ENCODE measurements at places on chromosomes 5 and 9.

GRCh38 chr9:115553060-115553773, 435.3 kb upstream of the TNC start:
- DNase-seq, result no peak

DNA sequence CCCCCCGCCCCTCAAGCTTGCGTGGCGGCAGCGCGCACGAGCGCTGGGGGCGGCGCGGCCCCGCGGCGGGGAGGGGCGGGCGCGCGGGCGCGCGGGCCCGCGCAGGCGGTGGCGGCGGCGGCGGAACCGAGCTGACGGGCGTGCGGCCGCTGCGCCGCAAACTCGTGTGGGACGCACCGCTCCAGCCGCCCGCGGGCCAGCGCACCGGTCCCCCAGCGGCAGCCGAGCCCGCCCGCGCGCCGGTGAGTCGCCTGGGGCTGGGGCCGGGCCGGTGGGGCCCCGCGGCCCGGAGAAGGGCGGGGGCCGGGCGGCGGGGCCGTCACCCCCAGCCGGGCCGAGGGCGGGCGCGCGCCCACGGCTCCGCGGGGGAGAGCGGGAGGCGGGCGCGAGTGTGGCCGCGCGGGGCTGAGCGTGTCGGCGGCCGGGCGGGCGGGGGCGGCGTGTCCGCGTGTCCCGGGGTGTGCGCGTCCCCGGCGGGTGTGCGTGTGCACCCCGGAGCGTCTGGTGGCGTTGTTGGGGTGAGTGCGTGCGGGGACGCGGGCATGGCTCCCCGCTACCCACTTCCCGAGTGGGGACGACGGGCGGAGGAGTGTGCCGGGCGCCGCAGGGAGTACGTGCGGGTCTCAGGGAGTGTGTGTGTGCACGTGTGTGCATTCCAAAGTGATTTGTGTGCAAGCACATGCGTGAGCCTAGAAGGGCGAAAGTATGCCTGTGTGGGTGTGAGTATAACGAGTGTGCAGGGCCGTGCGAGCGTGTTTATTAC, at the start of gene NEK6:
NEK6 (plus strand) TSS at position 106 of the 763 bp plus-strand sequence. CDS start 44,016 bp downstream, outside the sequence.
- peak; percentile 59 for DNase-seq

GRCh38 chr5:159120446-159120845, 20.7 kb upstream of the EBF1 start:
- peak; percentile 64 for DNase-seq

- DNase-seq, result no peak
Measured at GRCh38 chr9:14314424-14314928, 535 bp upstream of the NFIB start.

- no peak for DNase-seq
Measured at GRCh38 chr5:59416451-59416850, 477.1 kb downstream of the PDE4D start.

DNA sequence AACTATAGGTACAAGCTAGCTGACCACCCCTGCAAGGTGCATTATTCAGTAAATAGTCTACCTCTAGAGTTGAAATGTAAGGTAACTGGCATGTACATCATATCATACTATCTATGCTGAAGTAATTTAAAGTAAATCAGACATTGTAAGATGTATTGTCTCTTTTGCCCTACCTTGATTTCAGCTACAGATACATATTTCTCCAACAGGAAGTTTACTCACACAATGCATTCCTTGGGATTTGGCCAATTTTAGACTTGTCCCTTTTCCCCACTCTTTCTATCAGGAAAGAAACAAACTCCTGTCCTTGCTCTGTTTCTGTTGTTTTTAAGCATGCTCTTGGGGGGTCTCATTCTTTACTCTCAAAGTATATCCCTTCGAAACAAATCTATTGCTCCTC, 58.5 kb upstream of the TSLP start:
- no peak for DNase-seq

DNA sequence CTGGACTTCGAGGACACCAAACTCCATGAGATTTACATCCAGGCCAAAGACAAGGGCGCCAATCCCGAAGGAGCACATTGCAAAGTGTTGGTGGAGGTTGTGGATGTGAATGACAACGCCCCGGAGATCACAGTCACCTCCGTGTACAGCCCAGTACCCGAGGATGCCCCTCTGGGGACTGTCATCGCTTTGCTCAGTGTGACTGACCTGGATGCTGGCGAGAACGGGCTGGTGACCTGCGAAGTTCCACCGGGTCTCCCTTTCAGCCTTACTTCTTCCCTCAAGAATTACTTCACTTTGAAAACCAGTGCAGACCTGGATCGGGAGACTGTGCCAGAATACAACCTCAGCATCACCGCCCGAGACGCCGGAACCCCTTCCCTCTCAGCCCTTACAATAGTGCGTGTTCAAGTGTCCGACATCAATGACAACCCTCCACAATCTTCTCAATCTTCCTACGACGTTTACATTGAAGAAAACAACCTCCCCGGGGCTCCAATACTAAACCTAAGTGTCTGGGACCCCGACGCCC, 1.3 kb downstream of the PCDHGC3 start:
- DNase-seq, result no peak

DNA sequence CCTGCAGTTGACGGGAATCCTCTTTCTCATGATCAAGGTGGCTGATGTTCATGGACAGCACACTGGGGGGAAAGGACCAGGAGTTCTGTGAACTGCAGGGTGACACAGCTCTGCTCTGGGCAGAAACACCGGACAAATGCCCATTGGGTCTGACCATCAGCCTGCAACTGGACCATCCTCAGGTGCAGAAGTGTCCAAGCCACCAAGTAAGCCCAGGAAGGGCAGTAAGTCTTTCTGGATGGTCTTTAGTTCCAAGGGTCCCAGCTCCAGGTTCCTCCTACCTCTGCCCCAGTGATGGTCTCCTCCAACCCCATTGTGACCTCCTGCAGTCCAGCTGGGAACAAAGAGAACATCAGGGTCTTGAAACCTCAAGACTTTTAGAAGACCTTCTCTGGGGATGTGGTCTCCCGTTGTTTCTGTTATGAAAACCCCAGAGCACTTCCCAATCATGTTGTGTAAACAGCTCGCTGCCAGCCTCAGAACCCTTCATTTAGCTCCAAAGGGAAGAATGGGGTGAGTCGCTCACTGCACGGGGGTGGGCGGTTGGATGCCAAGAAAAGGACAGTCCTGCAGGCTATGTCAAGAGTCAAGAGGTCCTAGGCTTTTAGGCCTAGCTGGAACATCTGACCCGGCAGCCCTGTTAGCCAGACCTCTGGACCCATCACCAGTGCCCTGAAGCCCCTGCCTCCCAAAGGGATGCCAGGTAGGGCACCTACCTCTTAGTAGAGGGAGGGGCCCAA, 41.8 kb upstream of the TCF7 start:
- DNase-seq, result no peak

- no peak for DNase-seq
Measured at GRCh38 chr9:126151686-126152134, 174.9 kb upstream of the MVB12B start.

DNA sequence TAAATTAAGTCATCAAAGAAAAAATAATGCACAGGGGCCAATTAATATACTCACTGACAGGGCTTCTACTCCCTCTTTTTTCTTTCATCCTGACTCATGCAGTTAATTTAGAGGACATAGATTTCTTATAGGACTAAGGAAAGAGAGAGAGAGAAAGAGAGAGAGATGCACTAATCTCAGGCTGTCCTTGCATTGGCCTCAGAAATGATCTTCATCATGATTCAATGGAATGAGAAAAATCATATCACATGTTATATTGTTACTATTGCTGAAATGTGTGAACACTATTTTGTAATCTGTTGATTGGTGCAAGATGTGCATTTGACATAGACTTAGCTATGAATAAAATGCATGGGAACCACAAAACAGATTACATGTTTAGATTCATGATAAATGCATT, 608.3 kb upstream of the NUDT12 start:
- DNase-seq, result no peak

DNA sequence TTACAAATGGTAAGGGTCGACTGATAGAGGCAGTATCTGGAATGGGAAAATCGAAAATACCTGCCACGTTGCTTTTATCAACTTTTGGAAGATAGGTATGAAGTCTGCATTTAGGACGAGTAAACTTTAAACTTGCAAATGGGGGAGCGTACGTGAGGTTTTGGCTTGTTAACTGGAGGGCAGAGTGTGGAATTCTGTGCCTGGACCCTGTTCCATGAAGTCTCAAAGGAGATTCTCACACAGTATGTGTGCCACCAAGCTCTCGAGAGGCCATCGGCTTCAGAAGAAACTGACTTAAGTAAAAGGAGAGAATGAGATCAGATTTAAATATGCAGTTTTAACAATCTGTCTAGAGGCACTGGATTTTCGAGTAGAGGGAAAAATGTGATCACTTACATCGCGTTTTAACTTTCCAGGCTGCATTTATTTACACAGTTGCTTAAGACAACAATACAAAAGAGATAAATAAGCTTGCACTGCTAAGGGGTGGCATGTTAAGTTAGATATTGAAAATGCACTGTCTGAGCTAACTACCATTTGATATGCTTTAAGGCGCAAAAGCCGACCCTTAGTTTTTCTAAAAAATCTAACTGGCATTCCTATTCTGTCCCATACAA, 401.6 kb downstream of the EBF1 start:
- DNase-seq, result no peak

DNA sequence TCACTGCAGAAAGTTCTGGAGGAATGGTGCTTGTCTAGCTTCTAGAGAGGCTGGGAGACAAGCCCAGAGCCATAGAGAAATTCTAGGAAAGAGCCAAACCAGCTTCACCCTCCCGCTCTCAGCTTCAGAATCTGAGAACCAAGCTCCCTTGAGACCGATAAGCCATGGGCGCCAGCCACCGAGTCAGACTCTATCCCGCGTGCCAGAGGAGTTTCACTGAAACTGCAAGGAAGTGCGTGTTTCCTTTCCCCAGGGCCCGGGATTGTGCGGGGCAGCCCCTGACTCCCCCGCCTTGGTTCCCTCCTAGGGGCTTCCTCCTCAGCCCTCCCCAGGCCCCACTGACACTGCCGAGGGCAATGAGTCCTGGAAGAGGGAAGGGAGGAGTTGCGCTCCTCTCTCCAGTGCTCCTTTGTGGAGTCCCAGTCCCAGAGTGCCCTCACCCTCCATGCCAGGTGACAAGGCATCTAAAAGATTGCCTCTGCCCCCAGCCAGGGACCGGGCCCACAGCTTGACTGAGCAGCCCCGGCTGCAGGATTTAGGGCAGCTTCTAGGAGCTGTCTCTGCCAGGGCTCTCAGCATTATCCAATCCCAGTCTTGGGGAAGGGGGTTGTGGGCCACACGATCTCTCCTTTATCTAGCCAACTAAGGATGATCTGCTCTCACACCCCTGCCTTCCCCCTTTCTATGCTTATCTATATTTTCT, 18.4 kb upstream of the TCF7 start:
- no peak for DNase-seq

DNA sequence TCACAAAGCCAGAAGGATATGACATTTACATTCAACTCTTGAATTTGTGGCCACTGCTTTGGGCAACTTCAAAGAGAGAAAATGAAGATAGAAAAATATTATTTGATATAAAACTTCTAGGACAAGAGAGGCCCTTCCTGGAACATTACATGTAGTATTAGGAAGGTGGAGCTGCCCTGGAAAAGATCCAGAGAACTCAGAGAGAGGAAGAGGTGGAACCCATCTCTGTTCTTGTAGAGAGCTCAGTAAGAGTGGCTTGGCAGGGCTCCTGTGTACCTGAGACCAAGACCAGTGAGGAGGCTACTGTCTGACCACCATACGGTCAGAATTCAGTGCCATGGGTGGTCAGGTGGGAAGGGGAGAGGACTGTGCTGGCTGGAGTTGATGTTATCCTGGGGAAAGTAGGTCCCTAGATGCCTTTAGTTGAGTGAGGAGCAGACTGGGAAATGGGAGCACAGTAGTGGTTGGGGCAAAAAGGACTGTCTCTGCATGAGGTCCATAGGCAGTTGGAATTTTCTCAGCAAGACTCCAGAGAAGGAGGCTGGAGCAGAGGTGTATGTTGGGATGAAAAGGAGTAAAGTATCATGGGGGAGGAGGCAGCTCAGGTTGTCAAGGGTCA, 7.6 kb downstream of the TGFBI start:
- DNase-seq, result no peak

- no peak for DNase-seq
Measured at GRCh38 chr9:69655065-69655464, 17.1 kb downstream of the APBA1 start.

- no peak for DNase-seq
Measured at GRCh38 chr9:78291240-78291925, 5.5 kb upstream of the PSAT1 start.

- no peak for DNase-seq
Measured at GRCh38 chr5:113084402-113085083, 107.9 kb downstream of the DCP2 start.

GRCh38 chr9:107609547-107609946, 120.0 kb upstream of the KLF4 start:
- no peak for DNase-seq

DNA sequence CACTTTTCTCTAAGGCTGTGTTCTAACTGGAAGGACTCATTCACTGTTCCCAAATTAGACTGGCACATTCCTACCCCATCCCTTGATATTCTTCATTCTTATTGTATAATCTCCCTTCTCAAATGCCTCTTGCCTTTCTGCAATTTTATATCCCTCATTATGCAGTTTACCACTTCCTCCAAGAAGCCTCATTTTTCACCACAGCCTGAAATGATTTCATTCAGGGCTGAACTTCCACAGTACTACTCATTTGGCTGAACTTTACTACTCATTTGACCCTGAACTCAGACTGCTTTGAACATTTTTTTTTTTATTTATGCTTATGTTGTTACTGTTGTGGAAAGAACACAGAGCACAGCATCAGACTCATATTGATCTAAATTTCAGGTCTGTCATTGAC, 32.7 kb downstream of the GRIA1 start:
- DNase-seq, result no peak

DNA sequence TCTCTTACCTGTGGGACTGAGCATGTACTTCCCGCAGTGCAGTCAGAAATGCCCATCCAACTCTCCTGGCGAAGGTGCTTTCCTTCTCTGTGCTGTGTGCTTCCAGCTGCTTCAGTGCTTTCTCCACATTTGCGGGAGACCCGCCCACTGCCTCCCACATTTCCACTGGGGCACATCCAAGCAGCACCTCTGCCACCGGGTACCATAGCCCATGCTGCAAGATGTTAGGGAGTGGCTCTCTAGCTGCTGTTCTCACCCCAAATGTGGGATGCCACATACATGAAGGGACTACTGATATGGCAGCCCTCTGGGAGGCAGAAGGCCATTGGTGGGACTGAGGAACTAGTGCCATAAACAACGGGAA, 8.8 kb downstream of the DMAC1 start:
- DNase-seq, result no peak

GRCh38 chr5:161288071-161288470, 258.5 kb downstream of the GABRB2 start:
- no peak for DNase-seq

DNA sequence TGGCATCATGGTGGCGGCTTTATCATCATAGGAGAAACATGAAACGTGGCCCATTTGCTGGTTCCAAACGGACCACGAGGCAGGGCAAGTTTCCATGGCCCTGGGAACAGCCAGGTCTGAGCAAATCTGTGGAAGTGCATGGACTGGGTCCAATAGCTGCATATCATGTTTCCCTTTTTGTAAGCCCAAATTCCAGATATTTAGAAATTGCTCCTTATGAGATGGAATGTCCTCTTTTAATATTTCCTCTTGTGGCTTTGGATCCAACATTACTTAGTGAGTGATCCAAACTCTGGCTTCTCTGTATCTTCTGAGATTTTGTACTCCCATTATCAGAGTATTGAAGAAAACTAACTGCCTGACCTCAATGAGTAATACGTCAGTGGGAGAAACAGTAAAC, 79.8 kb upstream of the FBXL7 start:
- no peak for DNase-seq

GRCh38 chr9:38682713-38683112, 37.2 kb downstream of the FAM240B start:
- DNase-seq, result no peak

- DNase-seq, result no peak
Measured at GRCh38 chr5:136726506-136726905, 361.2 kb upstream of the TRPC7 start.

- DNase-seq, result no peak
Measured at GRCh38 chr9:137407590-137408300, 15.2 kb downstream of the EXD3 start.
